ENCODE measurements at places on chromosomes 1 and 21.

DNA sequence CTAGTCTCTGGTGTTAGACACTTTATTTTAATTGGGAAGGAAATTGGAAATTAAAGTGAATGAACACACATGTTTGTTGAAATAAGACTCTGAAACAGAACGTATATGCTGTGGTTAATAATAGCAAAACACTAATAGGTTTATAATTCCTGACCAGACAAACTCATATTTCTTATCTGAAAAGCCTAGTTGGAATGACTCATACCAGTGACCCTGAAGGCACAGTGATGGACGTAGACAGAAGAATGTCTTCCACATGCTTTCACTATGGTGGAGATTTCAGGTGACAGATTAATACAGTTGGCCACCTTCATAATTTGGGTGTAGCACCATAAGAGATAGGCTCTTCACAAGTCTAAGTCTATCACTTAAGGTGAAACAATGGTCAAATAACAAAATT, 83.0 kb upstream of the COL11A1 start:
- no peak for DNase-seq

- DNase-seq, result no peak
These were observed 10.1 kb upstream of the XCL2 start for GRCh38 chr1:168553680-168554553.

DNA sequence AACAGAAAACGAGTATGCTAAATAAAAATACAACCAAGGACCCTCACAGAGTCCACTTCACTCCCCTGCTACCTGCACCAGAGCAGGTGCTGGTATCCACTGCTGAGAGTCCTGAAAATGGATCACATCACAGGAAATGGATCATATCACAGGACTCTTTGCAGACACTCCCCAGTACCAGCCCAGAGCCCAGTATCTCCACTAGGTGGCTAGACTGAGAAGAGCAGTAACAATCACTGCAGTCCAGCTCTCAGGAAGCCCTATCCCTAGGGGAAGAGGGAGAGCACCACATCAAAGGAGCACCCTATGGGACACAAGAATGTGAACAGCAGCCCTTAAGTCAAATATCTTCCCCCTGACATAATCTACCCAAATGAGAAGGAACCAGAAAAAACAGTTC, 28.0 kb downstream of the AGBL4 start:
- DNase-seq, result no peak

- DNase-seq, result no peak
These were observed 33.4 kb upstream of the ARHGAP29 start for GRCh38 chr1:94270801-94271203.

DNA sequence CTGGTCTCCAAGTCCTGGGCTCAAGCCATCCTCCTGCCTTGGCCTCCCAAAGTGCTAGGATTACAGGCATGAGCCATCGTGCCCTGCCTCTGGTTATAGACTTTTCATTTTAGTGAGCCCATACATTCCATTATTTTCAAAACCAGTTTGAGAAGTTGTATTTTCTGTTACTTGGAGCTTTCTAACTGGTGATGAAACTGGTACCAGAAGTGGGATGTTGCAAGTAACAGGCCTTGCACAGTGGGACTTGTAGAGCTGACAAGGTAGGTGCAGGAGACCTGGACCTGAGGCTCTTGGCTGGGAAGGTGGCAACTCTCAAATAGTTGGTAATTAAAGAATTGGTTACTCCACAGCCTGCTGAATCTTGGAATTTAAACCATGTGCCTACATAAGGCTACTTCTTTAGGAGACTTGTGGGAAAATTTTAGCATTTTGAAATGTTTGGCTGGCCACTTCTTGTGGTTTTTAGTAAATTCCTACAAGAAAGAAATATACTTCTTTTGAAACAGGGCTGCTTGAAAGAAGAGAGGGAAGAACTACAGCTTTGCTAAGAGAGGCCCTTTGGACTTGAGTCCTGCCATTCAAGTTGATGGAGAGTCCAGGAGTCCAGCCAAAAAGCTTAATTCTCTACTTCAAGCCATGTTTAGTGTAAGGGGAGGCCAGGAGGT, 9.8 kb upstream of the ALPL start:
- DNase-seq, result no peak

- no peak for DNase-seq
These were observed 23.9 kb upstream of the KCTD3 start for GRCh38 chr1:215543191-215543606.

DNA sequence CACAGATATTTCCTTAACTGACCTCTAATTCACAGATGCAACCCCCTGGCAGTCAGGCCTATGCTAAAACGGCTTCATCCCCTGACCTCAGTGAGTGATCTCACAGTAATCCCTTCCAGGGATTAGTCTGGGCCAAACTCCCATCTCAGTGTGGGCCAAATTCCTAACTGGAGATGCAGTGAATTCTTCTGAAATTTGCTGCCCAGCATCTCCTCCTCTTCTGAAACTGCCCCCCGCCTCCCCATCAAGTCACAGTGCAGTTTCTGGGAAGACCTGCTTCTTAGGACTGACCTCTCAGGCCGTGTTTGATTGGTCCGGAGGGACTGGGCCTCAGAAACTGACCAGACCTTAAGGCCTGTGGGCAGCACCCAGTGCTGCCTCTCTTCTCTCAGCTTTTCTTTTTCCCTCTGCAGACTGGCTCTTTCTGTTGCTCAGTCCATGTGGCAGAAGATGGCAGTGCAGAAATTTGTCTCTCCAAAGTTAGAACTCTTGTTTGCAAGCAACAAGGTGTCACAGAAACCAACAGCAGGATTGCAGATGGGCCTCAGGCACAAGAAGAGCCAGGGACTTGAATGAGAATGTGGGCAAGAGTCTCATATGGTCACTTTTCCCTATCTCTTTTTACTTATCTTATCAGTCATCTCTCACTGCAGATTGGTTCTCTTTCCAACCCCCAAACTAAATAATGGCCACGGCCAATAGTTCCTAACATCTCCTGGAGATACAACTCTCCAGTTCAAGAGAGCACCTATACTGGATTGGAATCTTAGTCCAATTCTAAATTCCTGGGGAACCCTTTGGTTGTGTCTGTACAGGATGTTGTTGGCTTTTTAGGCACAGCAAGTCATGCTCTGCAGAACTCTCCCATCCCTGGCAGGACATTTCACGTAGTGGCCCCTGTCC, 95.5 kb upstream of the RALGPS2 start:
- no peak for DNase-seq

GRCh38 chr1:1542766-1543705, 2.6 kb upstream of the TMEM240 start:
- DNase-seq, result no peak

DNA sequence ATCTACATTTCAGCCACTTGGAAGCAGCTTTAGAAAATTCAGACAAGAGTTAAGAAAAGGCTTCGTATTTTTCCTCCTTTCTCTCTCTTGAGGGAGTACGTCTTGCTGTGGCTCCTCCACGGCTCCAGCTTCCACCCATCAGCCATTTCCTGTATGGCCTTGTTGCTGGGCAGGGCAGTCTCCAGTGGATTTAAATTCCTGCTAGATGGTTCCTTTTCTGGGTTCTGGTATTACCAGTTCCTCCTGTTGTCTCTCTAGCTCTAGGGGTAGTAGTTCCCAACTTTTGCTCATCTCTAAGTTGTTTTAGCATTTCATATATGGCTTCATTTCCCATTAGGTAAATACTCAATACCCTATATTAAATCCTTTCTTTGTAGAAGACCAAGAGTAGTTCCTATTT, 1098.3 kb downstream of the ADGRL2 start:
- DNase-seq, result no peak

DNA sequence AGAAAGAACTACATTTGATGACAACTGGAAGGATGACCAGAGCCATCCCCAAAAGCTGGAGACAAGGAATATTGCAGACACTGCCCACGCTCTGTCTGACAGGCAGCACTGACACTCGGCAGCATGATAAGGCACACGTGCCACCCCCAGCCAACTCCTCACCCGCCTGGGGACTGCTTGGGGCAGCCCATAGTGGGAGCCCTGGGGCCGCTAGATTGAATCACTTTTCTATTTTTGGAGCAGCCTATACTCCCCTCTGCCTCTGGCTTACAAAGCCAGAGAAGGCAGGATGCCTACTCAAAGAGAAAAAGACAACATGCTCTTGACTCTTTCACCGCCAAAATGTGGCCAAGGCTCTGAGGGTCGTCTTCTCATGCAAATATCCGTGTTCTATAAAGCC, 1.3 kb downstream of the SMG5 start:
- DNase-seq, result peak; percentile 63

GRCh38 chr1:185375583-185375982, 58.5 kb upstream of the IVNS1ABP start:
- DNase-seq, result no peak

DNA sequence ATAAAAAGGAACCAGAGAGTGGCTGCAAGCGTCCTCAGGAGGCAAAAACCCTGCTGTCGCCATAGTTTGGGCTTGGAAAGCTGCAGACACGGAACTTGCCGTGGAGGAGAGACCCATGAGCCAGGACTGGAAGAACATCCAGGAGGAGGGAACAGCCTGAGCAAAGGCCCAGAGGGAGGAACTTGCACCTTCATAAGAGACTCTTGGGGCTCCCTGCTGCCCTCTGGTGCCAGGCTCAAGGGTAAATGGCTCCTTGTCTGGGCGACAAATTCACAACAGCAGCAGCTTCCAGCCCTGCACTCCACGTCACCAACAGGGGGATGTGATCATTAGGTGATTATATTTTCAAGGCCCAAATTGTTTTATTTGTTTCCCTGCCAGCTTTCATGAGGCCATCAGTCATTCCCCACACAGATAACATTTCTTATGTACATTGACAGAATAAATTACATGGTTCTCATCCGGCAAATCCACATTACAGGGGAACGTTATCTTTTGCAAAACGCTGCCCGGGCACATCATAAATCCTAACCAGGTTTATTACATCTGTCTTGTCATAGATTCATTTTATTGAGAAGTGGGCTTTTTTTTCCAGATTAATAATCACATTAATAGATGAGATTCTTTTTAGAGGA, 143.0 kb upstream of the GRIK3 start:
- no peak for DNase-seq

DNA sequence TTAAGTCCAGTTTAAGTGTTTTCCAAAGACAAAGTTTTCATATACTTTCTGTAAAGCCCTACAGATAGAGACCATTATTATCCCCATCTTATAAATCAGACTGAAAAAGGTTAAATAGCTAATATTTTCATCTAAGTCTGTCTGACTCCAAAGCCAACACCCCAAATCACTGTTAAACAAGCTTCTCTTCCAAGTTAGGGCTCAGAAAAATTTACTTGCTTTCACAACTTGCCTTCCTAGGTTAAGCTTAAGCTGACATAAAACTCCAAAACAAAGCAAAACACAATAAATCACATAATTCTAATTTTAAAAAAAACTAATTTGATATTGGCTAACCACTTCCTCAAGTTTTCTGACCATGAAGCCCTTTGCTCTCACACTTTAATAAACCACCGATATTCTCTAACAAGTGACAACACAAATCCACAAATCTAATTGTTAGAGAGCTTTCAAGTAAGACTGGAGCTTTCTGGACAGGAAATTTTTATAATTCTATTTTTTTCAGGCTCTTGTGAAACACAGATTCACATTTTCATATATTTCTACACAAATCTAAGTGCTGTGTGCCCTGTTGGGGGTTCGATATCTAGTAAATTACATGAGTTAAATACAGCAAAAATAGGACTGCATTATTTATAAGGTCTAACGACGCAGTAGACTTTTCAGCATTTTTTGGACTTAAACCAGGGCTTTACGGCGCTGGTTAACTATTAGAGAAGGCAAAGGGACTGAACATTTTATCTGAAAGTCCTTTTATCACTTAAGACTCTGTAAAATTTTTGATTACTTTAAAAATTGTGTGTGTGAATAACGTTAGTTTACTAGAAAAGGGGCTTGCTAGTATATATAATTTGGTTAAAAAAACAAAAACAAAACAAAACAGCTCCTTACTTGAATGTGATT, 2.1 kb downstream of the GNG12 start:
- no peak for DNase-seq

DNA sequence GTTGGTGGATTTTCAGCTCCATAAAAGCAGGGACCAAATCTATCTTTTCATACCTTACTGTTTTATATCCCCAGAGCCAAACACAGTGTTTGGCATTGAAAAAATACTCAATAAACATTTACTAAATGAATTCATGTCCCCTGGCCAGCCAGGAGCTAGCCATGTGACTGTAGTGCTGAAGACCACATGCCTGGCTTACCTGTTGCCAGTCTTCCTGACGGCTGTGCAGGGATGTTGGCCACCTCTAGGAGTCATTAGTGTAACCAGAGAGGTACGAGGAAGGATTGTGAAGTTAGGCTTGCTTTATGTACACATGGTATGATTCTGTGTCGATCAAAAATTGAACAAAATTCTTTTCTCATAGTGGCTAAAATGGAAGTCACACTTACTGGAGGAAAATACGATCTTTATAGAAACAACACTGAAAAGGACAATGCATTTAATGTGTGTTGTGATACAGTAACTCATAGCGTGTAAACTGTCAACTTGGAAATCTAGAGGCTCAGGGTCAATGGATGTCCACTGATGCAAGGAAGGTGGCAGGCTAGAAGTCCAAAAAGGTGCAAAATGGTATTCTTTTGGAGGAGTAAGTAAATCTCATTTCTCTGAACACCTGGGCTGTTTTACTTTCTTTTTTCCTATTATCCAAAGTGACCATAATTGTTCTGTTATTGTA, 60.9 kb downstream of the FGGY start:
- DNase-seq, result no peak

- peak; percentile 83 for DNase-seq
These were observed 70.3 kb downstream of the PIK3CD start for GRCh38 chr1:9721606-9722377.

DNA sequence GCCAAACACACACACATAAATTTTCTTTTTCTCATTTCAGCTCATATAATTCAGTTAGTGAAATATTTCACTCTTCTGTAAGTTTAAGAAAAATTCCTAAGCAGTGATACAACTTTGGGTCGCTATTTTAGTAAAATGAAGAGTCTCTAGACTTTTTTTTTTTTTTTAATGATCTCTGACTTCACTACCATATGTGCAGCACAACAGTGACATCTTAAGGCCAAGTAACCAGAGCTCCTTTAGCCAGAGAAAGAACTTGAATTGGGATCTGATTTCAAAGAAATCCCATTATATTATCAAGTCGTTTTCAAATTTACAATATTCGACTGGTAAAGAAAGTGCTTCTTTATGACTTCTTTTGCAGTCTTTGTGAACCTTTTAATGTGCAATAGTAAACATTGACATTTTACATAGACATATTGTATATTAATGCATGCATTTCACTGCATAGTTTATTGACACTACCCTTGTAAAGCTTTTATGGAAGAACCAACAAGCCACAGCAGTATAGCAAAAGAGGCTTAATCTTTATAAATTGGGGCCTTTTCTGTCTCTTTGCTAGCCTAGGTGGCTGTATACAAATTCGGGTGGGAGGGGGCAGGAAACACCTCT, 62.2 kb downstream of the LRRC40 start:
- no peak for DNase-seq

GRCh38 chr1:64490213-64490818, 20.4 kb downstream of the CACHD1 start:
- DNase-seq, result no peak

DNA sequence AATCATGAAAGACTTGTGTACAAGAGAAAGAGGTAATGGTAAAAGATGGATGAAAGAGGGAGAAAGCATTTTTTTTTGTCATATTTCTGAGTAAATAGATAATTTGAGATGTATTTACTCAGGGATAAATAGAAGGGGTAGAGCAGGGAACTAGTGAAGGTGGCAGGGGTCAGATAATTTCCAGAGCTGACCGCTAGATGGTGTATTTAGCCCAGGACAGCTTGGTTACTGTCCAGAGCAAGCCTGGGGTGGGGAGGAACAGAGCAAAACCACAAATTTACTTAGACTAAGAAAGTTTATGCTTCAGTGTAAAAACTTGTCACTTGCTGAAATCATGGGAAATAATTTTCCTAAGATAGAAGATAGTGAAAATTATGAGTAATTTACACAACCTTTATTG, 91.5 kb downstream of the XCL2 start:
- DNase-seq, result no peak

GRCh38 chr21:21297211-21297610, 299.0 kb downstream of the NCAM2 start:
- DNase-seq, result no peak
